ENCODE measurements at places on chromosomes 2 and 18. TPM values are rescaled to one million over a fixed set of nuclear protein-coding genes. Genes with fewer than 3 reads are reported as not detected.

Gene HTRA2
- total RNA-seq, result 21.4 TPM

Gene CERKL
- not detected for total RNA-seq

Gene FOXI3
- not detected for total RNA-seq

Gene GAREM1
- total RNA-seq, result 0.13 TPM

Gene ADGRF3
- 1.3 TPM for total RNA-seq

Gene SEPTIN10
- total RNA-seq, result 6.2 TPM

Gene SCN2A
- total RNA-seq, result 0.07 TPM

Gene GLI2
- not detected for total RNA-seq

Gene LRRTM1
- total RNA-seq, result not detected

Gene TTC39C
- total RNA-seq, result 187 TPM

Gene TPRKB
- 21.0 TPM for total RNA-seq

Gene PCARE
- not detected for total RNA-seq

DNA sequence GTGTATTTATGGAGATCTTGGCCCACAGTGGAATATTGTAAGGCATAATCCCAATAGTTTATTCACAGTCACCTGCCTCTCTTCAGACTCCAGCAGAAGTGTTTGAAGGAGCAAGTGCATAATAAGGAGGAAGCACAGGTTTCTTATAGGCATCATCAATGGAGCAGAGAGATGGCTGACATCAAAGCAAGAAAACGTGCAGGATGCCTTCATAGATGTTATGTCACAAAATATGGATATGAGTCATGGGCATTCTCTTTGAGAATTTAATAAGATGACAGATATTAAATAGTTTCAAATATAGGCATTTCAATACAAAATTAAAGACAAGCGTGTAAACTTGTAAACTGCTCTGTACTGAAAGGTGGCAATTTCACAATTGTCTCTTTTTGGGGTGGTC lies 4.0 kb upstream of the RND3 start:
- no peak for DNase-seq

DNA sequence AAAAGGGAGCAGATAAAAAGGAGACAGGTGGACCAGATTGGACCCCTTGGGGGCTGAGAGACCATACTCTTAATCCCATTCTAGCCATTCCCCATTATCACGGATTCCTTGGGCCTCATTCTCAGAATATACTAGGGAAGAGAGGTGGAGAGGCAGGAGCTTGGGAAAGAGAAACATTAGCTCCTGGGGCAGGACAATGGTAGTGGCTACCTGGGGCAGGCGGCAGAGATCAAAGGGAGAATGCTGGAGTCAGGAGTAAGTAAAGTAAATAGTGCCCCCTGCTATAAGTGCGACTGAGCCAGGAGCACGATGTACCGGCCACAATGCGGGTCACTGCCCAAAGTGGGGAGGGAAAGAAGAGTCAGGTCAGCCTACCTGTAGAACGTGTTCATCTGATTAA lies 20.4 kb upstream of the IHH start:
- no peak for DNase-seq

DNA sequence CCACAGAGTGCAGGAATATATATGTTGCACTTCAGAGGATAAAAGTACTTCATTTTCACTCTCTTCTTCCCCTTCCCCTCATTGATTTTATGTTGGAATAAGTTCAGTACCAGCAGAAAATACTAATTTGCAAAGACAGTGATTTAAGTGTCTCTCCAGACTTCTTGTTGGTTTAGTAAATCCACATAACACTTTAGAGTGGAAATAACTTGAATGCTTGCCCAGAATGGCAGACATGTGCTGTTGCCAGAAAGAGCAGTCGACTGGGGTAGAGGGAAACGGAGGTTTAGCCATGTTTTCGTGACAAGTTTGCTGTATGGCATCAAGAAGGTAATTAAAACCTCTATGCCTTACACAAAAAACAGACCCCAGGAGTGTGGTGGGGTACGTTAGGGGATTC lies 246.0 kb upstream of the CXCR4 start:
- no peak for DNase-seq

DNA sequence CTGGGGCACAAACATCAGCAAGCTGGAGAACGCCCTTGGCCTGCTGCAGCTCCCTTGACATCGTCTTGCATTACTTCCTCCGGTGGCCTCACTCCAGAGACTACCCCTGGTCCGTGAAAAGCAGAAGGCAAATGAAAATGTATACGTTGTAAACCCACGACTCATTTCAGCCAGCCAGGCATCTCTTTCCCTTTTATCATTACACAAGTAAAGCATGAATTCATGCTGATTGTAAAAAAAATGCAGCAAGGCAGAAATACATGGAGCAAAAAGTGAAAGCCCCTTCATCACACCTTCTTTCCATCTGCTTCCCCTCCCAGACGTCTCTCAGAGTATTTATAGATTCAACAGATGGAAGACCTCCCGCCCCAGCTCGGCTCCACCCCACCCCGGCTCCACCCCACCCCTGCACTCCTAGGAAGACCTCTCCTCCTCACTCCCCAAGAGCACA lies 41.6 kb upstream of the RALBP1 start:
- DNase-seq, result no peak

DNA sequence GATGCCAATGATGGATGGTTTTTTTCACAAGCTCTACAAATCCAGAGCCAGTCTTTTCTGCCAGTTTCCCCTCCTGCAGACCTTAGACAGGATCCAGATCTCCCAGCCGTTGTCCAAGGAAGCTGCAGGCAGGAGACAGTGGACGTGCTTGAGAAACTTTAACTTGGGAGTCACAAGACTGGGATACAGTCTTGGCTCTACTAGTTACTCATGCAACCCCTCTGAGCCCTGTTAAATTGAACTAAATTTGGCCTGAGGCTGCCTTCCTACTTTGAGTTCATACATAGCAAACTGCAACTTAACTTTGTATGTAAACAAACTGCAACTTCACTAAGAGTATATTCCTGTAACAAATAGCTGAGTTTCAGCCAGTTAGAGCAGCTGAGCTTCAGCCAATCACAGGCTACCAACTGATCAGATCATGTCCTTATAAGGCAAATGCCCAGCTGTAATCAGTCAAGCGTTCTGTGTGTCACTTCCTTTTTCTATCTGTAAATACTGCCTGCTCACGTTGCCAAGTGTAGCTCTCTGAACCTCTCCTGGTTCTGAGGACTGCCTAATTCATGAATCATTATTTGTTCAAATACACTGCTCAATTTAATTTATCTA lies 140.9 kb downstream of the CAPN13 start:
- DNase-seq, result no peak

- DNase-seq, result no peak
Measured at GRCh38 chr2:149148194-149149006, 109.9 kb downstream of the LYPD6B start.

GRCh38 chr2:27566628-27567027 lies 16.2 kb upstream of the ZNF512 start:
- no peak for DNase-seq

- DNase-seq, result no peak
Measured at GRCh38 chr2:7131261-7131660, 214.0 kb downstream of the RNF144A start.

- DNase-seq, result no peak
Measured at GRCh38 chr2:70985283-70985688, 6.9 kb downstream of the ANKRD53 start.

DNA sequence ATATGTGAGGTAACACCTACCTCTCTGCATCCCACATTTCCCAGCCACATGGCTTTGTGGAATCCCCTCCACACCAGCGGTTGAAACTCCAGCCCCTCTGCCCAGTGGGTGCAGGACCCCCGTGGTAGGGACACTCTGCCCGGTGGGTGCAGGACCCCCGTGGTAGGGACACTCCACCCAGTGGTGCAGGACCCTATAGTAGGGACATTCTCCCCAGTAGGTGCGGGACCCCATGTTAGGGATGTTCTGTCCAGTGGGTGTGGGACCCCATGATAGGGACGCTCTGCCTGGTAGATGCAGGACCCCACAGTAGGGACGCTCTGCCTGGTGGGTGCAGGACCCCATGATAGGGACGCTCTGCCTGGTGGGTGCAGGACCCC lies 11.5 kb downstream of the COPS9 start:
- no peak for DNase-seq

- no peak for DNase-seq
Measured at GRCh38 chr2:174656035-174656434, 58.4 kb upstream of the WIPF1 start.

GRCh38 chr2:173962583-173963110 lies 2.5 kb downstream of the SP3 start:
- DNase-seq, result no peak

Data from T-helper 17 cell (primary cell).